Body of pancreas (tissue), 4 donors: ENCODE measurements at places on chromosomes 13 and 19.

DNA sequence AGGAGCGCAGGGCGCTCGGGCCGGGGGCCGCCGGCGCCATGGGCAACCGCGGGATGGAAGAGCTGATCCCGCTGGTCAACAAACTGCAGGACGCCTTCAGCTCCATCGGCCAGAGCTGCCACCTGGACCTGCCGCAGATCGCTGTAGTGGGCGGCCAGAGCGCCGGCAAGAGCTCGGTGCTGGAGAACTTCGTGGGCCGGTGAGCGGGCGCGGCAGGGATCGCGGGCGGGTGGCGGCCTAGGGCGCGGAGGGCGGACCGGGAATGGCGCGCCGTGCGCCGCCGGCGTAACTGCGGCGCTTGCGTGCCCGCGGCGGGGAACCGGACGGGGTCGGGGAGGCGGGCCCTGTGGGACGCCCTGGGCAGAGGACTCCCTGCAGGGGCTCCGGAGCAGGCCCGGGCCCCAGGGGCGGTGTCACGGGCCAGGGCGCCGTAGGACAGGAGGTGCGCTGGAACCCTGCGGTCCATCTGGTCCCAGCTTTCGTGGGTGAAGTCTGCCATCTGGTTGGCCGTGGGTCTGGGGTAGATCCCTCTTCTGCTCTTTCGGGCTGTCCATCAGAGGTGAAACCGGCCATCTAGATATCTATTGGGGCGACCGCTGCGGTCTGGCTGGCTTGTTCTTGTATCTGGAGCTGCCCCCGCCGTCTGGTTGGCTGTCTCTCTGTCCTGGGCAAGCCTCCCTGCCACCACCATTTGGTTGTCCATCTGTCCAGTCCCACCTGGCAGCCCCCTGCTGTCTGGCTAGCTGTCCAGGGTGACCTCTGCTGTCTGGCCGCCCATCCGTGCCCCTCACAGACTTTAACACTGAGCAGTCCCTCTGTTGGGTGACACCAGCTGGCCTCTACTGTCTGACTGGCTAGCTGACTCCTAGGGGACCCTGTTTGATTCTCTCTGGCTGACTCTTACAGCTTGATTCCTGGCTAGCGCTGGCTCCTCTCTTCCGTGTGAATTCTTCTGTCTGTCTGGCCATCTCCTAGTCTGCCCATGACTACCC, 622 bp downstream of the DNM2 start:
- peak; percentile 44 for DNase-seq

DNA sequence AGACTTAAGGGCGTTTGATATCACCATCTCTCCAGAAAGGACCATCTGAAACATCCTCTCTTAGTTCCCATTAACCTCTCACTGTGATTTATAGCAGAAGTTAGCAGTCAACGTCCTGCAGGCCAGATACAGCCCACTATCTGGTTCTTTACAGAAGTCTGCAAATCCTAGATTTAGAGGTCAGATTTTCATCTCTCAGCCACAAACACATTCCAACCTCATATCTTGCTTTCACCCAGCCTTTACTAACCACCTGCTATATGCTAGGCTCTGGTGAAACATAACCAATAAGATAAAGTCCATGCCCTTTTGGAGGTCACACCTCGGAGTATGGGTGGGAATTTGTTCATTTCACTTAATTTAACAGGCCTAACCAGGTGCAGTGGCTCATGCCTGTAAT, 76.8 kb upstream of the CACNA1A start:
- DNase-seq = no peak

- peak; percentile 52 for DNase-seq
These were observed 10.3 kb downstream of the PLD3 start for GRCh38 chr19:40358773-40359172.

DNA sequence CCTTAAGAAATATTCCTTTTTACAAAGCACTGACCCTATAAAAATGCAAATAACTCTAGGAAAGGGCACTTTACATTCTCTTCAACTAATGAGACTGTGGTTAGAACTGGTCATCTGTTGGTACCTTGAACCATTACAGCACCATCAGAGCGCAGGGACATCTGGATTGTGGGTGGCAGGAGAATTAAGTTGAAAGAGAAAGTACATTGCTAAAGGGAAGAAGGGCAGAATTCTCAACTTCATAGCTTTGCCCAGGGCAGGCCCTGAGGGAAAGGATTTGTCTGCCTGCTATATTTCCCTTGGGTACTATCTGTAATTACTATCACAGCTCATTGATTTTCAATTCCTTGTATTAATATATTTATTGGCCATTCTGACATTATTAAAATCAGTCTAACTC, 196.8 kb downstream of the KLF12 start:
- DNase-seq = no peak
